ENCODE measurements at places on chromosomes 3 and 15. TPM values are rescaled to one million over a fixed set of nuclear protein-coding genes. Genes with fewer than 3 reads are reported as not detected.

- no peak for DNase-seq
These were observed 36.5 kb downstream of the MGLL start for GRCh38 chr3:127785711-127786265.

- no peak for DNase-seq
These were observed 7.3 kb downstream of the PAQR5 start for GRCh38 chr15:69305933-69306568.

- no peak for DNase-seq
These were observed 123.2 kb downstream of the TP63 start for GRCh38 chr3:189754356-189754755.

TMOD3 gene
- 7.6 TPM for polyA plus RNA-seq

GRCh38 chr15:58454950-58455401, 23.2 kb downstream of the LIPC start:
- DNase-seq = no peak

DNA sequence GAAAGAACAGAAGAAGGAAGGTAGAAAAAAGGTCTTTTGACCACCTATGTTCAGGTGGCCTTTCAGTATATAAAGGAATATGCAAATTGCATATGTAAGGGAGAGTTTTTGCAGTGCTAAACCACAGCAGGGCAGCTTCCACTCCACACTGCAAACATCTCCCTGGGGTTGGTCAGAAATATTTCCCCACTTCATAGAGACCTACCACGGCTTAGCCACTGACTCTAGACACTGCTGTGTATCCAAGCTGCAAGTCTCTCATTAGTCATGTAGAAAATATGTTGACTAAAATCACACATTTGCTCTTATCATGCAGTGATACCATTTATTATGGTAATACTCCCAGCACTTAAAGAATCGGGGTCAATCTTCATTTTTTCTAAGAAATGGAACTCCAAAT, 214.9 kb upstream of the NR2F2 start:
- DNase-seq = no peak
